ENCODE measurements at places on chromosomes 5 and 9. TPM values are rescaled to one million over a fixed set of nuclear protein-coding genes. Genes with fewer than 3 reads are reported as not detected.

DNA sequence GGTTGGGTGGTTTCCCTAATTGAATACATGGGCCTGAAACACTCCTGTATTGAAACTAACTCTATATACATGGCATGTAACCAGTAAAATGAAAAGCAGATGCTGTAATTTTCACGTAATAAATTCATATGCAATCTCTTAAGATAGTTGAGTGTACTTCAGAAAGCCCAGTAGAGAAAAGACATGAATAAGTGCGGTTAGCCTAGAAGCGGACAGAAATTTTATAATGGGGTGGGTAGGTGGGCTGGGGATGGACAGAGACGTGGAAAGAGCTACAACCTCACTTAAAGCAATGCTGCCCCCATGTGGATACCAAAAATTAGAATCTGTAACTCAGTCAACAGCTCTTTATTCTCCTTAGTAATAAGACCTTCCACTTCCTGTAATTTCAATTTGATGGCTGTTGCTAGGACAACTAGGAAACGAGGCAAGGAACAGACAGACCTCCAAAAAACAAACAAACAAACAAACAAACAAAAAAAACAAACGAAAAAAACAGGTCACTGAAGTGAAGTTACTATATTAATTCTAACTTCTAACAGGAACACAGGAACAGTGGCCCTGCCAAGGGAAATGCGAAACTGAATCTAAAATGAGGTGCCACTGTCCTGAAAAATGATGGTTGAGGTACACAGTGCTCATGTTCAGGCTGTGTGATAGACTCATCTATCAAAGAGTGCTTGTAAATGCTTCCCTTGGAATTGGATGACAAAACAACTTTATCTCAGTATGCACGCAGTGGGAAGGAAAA is 103.4 kb upstream of the GNA14 start:
- no peaks in the 10 kb centered on the region for H3K4me1 ChIP-seq
- no peak for DNase-seq
- H3K27me3 ChIP-seq, result no peaks in the 10 kb centered on the region

GRCh38 chr5:92659246-92659645 is 921.8 kb downstream of the NR2F1-AS1 start:
- H3K27ac ChIP-seq, result no peak overlapping the region
- H3K4me3 ChIP-seq, result no peak overlapping the region
- no peaks in the 10 kb centered on the region for H3K27me3 ChIP-seq
- DNase-seq, result no peak

DNA sequence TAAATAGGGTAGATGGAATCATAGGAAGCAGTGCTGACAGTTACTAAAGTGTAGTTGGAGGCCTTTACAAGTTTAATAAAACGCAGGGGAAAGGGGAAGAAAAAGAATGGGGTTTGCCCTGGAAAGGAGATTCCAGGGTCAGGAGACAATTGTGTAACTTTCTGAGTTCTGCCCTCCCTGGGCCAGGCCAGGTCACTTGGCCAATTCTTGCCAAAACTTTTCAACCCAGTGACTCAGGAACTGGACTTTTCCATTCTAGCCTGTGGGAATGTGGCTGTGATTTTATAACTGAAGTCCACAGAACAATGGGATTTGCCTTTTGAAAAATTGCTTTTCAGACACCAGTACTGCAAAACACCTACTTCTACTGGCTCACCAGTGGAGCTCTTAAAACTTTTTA is 289.8 kb upstream of the ANKRD55 start:
- H3K4me3 ChIP-seq, result no peak overlapping the region
- H3K4me1 ChIP-seq, result no peaks in the 10 kb centered on the region
- H3K27me3 ChIP-seq, result peaks cover 2% of the 10 kb centered on the region
- no peaks in the 10 kb centered on the region for H3K36me3 ChIP-seq
- H3K27ac ChIP-seq, result no peak overlapping the region
- no peak for DNase-seq

Gene CXXC5
- 29.2 TPM for polyA plus RNA-seq

GRCh38 chr9:127676638-127677037 is 30.1 kb upstream of the CFAP157 start:
- H3K27ac ChIP-seq, result no peak overlapping the region
- no peak overlapping the region for H3K4me3 ChIP-seq
- no peak for DNase-seq
- H3K27me3 ChIP-seq, result peaks cover 5% of the 10 kb centered on the region
- no peaks in the 10 kb centered on the region for H3K4me1 ChIP-seq

Gene DNAH5
- polyA plus RNA-seq, result not detected

DNA sequence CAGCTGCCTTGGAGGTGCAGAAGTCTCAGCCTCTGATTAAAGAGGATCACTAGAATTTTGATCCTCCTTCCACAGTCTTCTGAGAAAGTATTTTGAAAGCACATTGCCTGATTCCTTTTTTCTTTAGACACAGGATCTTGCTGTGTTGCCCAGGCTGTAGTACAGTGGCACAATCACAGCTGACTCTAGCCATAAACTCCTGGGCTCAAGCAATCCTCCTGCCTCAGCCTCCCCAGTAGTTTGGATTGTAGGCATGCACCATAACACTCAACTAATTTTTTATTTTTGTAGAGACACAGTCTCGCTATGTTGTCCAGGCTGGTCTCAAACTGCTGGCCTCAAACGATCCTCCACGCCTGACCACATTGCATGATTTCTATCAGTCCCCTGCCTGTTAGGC is 74.5 kb downstream of the FAM78A start:
- H3K4me3 ChIP-seq, result no peak overlapping the region
- H3K4me1 ChIP-seq, result no peaks in the 10 kb centered on the region
- H3K36me3 ChIP-seq, result peaks cover 21% of the 10 kb centered on the region
- no peak overlapping the region for H3K27ac ChIP-seq
- H3K27me3 ChIP-seq, result no peaks in the 10 kb centered on the region

Gene NUTM2F
- not detected for polyA plus RNA-seq

Gene HK3
- not detected for polyA plus RNA-seq

DNA sequence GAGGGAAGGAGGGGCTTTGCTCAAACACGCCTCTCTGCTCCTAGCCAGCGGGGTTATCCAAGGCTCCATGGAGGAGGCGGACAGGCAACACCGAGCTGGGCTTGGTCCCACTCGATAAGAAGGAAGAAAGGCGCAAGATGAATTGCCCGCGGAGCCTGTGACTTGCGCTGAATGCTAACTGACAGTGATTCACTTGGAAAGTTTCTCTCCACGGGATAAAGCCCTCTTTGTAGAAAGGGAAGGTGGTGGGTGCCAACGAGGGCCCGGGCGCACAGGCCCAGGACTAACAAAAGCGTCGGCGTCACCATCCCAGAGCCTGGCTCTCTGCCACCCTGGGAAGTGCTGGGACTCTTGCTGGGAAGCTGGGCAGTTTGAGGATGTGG is 76.0 kb downstream of the VAV2 start:
- H3K4me3 ChIP-seq, result no peak overlapping the region
- H3K27ac ChIP-seq, result no peak overlapping the region
- H3K27me3 ChIP-seq, result no peaks in the 10 kb centered on the region
- no peaks in the 10 kb centered on the region for H3K4me1 ChIP-seq
- peaks cover 1% of the 10 kb centered on the region for H3K36me3 ChIP-seq

DNA sequence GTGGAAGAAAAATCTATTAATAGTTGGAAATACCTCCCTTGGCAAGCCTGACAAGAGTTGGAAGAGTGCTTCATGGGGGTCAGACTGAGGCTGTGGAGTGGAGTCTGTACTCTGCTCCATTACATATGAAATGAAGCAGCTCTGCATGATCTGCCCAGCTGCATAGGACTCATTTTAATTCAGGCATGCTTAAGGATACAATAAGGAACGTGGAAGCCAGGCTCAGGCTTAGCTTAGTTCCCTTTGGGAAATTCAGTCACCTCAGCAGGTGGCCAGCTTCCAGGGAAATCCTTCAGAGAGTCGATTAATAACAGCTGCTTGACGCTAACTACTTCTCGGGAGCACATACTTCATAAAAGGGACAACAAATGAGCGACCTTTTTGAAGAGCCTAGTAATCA is 1672.9 kb upstream of the WWC1 start:
- no peaks in the 10 kb centered on the region for H3K4me1 ChIP-seq
- H3K4me3 ChIP-seq, result no peak overlapping the region
- H3K27me3 ChIP-seq, result no peaks in the 10 kb centered on the region
- H3K27ac ChIP-seq, result no peak overlapping the region

Gene EMB
- 40.2 TPM for polyA plus RNA-seq

Gene SLC34A3
- not detected for polyA plus RNA-seq

DNA sequence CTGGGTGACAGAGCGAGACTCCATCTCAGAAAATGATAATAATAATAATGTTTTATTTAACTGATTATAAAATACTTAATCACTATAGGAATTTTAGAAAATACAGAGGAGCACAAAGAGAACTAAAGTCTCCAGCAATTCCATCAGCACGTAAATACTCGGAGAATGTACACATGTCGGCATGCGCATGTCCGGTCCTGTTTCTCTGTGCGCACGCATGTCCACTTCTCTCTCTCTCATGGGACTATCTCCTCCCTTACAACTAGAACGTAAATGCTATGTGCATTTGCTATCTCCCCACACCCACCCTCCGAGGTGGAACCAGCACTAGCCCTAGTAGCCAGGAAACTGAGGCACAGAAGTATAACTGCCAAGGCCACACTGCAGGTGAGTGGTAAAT is 19.0 kb downstream of the CCNJL start:
- no peaks in the 10 kb centered on the region for H3K27me3 ChIP-seq
- H3K27ac ChIP-seq, result no peak overlapping the region
- no peaks in the 10 kb centered on the region for H3K4me1 ChIP-seq
- no peak overlapping the region for H3K4me3 ChIP-seq
- H3K36me3 ChIP-seq, result no peaks in the 10 kb centered on the region

GRCh38 chr5:60248901-60249300 is 355.4 kb upstream of the PDE4D start:
- H3K36me3 ChIP-seq, result no peaks in the 10 kb centered on the region
- no peak overlapping the region for H3K4me3 ChIP-seq
- DNase-seq, result peak; percentile 70

DNA sequence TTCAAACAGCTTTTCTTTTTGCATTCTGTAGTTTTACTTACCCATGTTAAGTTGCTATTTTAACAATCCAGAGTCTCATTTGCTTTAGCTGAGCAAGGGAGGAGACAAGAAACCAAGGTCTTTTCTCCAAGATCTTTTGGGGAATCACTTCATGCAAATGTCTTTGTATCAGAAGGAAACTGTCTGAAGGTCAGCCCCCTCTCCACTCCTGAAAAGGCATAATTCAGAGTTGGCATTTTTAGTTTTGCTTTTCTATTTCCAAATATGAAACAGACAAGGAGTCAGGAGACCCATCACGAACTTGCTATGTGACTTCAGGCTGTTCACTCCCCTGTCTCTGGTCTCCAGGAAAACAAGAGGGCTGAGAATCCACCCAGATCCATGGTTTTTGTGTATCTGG is 12.3 kb upstream of the TNFSF15 start:
- peaks cover 3% of the 10 kb centered on the region for H3K27me3 ChIP-seq
- no peak overlapping the region for H3K27ac ChIP-seq
- no peak for DNase-seq
- H3K36me3 ChIP-seq, result no peaks in the 10 kb centered on the region

Gene CXCL14
- polyA plus RNA-seq, result not detected

GRCh38 chr5:50343715-50344114 is 97.4 kb downstream of the EMB start:
- no peaks in the 10 kb centered on the region for H3K36me3 ChIP-seq
- H3K4me3 ChIP-seq, result no peak overlapping the region
- H3K27ac ChIP-seq, result no peak overlapping the region
- DNase-seq, result no peak
- H3K27me3 ChIP-seq, result no peaks in the 10 kb centered on the region

Gene PTGER4
- 0.62 TPM for polyA plus RNA-seq

Gene CCNO
- polyA plus RNA-seq, result not detected

GRCh38 chr5:32277798-32278197 is 34.9 kb downstream of the MTMR12 start:
- no peaks in the 10 kb centered on the region for H3K27me3 ChIP-seq
- H3K36me3 ChIP-seq, result peaks cover 2% of the 10 kb centered on the region
- H3K27ac ChIP-seq, result peak overlapping the region; percentile 50
- no peak overlapping the region for H3K4me3 ChIP-seq
- no peak for DNase-seq

Gene NR5A1
- polyA plus RNA-seq, result not detected

Gene SHB
- polyA plus RNA-seq, result 0.29 TPM

Gene GIN1
- polyA plus RNA-seq, result 6.9 TPM

GRCh38 chr5:79229357-79230174 is 6.4 kb upstream of the JMY start:
- no peak overlapping the region for H3K4me3 ChIP-seq
- peak; percentile 69 for DNase-seq
- no peaks in the 10 kb centered on the region for H3K36me3 ChIP-seq
- peak overlapping the region; percentile 79 for H3K27ac ChIP-seq
- peaks cover 22% of the 10 kb centered on the region for H3K4me1 ChIP-seq

- no peaks in the 10 kb centered on the region for H3K36me3 ChIP-seq
- H3K4me1 ChIP-seq, result no peaks in the 10 kb centered on the region
- H3K4me3 ChIP-seq, result no peak overlapping the region
- no peaks in the 10 kb centered on the region for H3K27me3 ChIP-seq
- no peak overlapping the region for H3K27ac ChIP-seq
- DNase-seq, result no peak
These were observed 157.9 kb downstream of the RNF180 start for GRCh38 chr5:64323591-64323990.

- peaks cover 15% of the 10 kb centered on the region for H3K4me1 ChIP-seq
- H3K4me3 ChIP-seq, result no peak overlapping the region
- no peak overlapping the region for H3K27ac ChIP-seq
- H3K36me3 ChIP-seq, result peaks cover 5% of the 10 kb centered on the region
These were observed 15.5 kb upstream of the CTSL start for GRCh38 chr9:87710443-87710842.

- H3K4me1 ChIP-seq, result peaks cover 22% of the 10 kb centered on the region
- no peak overlapping the region for H3K27ac ChIP-seq
- peaks cover 16% of the 10 kb centered on the region for H3K36me3 ChIP-seq
- H3K4me3 ChIP-seq, result peak overlapping the region; percentile 28
- H3K27me3 ChIP-seq, result no peaks in the 10 kb centered on the region
These were observed 8.6 kb downstream of the ADAM19 start for GRCh38 chr5:157566902-157567489.

Gene SFXN1
- 110 TPM for polyA plus RNA-seq

DNA sequence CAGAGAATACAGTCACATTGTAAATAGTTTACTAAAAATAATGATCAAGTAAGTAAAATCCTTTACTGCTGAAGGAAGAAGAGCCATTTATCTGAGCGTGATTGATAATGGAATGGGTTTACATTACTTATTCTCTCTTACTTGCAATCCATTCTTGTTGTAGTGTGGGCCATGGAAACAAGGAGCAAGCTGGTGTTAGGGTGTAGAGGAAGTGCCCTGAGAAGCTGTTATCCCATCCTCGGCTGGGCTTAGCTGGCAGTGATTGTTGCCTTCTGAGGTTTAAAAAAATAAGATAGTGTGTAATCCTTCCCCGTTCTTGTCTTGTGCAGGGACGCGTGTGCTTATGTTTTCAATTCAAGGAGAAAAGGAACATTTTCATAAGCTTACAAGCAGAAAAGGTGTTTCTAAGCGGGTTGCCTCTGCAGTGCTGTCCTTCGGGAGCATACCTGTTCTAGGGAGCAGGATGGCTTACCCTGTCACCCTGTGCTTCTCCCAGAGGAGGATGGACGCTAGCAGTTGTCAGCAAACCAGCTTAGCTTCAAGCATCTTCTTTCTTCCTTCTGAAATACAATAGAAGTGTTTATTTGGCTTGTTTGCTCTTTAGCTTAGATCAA is 188.3 kb downstream of the ARHGEF28 start:
- no peak overlapping the region for H3K27ac ChIP-seq
- H3K4me3 ChIP-seq, result no peak overlapping the region
- H3K4me1 ChIP-seq, result no peaks in the 10 kb centered on the region
- no peaks in the 10 kb centered on the region for H3K27me3 ChIP-seq

Data from GM12878 (cell line).